ENCODE measurements at places on chromosomes 12 and 14.

- no peak for DNase-seq
Observed at GRCh38 chr12:74910831-74911230, 298.8 kb downstream of the KCNC2 start.

- no peak for DNase-seq
Observed at GRCh38 chr12:120215766-120216735, 15.1 kb upstream of the RPLP0 start.

DNA sequence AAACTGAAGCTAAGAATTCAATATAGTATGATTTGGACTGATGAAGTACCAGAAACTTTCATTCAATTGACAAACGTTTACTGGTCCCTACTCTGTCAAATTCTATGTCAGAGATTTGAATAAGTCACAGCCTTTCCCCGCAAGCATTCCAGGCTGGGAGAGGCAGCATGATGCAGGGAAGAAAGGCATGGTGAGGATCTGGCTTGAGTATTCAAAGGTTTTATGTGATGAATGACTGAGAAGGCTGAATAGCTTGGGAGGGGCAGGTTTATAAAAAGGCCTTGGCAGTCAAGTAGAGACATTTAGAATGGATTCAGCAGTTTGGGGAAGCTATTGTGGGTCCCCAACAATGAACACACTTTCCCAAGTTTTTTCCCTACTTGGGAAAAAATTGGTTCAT, 431.8 kb downstream of the DPF3 start:
- no peak for DNase-seq

GRCh38 chr14:85387181-85387580, 142.8 kb upstream of the FLRT2 start:
- DNase-seq, result no peak

- no peak for DNase-seq
Observed at GRCh38 chr12:130951636-130952035, 2.1 kb upstream of the ADGRD1 start.

DNA sequence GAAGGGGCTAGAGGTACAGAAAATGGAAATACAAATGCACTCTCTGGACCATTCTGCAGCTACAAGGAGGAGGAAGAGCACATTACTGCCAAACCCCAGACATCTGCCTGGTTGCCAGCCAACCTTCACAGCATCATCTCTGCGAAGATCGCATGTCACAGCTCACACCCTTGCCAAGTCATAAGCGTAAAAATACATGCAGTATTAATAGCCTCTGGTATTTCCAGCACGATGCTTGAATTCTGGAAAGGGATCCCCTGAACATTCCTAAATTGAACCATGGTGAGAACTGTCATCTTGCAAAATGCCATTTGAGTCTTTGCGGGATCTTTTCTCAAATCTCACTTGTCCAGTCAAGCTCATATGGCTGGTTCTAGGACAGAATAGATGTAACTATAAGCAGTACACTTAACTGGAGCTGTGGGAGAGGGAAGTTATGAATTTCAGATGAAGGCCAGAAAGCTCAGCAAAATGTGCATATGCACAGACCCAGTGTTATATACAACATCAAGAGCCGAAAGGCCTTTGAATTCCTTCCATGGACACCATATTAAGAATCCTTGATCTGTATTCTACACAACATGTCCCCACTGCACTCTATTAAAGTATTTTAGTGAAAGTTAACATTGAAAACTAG, 211.6 kb downstream of the DUSP6 start:
- no peak for DNase-seq

- DNase-seq, result no peak
Observed at GRCh38 chr14:77151245-77151644, 9.7 kb upstream of the ZDHHC22 start.
